ENCODE measurements at places on chromosomes 11 and 22. TPM values are rescaled to one million over a fixed set of nuclear protein-coding genes. Genes with fewer than 3 reads are reported as not detected.

The CDC45 gene
- 44.8 TPM for total RNA-seq

The MYBPC3 gene
- not detected for total RNA-seq

The BTBD18 gene
- total RNA-seq: not detected

The OTUB1 gene
- 54.6 TPM for total RNA-seq

The CDK2AP2 gene
- total RNA-seq: 30.4 TPM

The SAA4 gene
- not detected for total RNA-seq

The LRRN4CL gene
- total RNA-seq: 12.2 TPM

The NPAT gene
- total RNA-seq: 12.9 TPM

The OR52N4 gene
- total RNA-seq: not detected

The MDK gene
- total RNA-seq: 49.5 TPM

The GRM5 gene
- total RNA-seq: 0.11 TPM

The SYT12 gene
- under 0.01 TPM for total RNA-seq

The TRIM51 gene
- total RNA-seq: not detected

The NRGN gene
- 1.5 TPM for total RNA-seq

The ARHGAP20 gene
- total RNA-seq: 3.6 TPM

The PANX2 gene
- 0.66 TPM for total RNA-seq

The MS4A14 gene
- not detected for total RNA-seq

The CD3E gene
- not detected for total RNA-seq

The B3GAT1 gene
- not detected for total RNA-seq

The KDM4E gene
- not detected for total RNA-seq
